ENCODE measurements at places on chromosomes 12 and 14.

DNA sequence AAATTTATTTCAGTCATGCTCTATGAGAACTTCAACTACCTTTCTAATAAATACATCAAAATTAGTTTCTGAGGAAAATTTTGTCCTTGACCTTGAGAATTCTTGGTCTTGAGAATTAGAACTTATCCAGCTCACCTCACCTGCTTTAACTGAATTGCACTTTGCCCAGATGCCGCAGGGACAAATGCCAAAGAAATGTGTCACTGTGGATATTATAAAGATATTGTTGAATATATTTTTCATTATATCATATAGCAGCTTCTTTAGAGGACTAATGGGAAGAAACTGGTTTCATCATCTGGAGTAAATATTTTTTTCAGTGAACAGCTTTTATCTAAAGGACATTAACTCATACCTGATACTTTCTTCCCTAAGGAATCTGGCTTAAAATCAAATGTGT, 54.1 kb downstream of the LRP6 start:
- DNase-seq = no peak

DNA sequence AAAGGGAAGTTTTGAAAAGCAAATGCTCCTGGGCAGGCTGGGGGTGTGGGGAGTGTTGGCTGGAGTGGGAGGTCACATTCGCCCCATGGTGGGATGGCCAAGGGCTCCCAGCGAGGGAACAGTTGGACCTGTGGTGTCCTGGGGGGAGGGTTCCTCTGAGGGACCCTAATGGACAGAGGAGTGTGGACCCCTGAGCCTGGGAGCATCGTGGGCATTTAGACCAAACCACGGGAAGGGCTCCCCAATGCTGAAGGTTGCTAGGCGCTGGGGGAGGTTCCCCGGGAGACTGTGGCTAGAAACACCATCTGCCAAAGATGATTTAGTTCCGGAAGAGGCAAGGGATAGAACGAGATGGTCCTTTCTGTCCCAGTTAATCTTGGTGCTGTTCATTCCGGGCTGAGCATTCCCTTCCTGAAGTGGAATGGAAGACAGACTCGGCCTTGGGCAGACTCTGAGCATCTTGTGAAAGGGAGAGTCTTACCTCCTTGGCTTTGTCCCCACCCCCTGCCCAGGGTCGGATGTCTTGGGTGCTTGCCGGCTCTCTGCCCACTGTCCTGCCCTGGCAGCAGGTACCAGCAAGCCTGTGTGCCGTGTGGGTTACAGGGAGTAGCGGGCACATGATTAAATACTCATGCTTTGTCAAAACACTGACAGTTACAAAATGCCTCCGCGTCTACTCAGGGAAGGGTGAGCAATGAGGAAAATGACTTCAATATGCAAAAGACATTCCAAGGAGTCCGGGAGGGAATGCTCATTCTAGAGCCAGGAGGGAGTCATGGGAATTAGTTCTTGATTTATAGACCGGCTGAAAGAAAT, 215.9 kb downstream of the CACNA1C start:
- DNase-seq = no peak

DNA sequence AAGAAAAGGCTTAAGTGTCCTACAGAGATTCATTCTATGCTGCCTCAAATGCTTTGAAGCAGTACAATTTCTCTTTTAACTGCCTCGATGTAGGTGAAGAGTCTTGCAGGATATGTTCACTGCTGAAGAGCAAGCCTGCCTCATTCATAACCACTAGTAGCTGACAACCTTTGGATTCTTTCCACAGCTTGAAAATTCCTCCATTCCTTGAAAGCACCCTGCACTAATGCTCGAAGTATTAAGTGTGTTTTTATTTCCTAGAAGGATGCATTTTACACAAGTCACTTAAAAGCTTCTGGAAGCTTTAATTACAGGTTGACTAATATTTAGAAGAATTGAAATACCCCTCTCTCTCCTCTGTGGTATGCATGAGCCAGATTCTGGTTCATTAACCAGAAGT, 429.4 kb downstream of the DIO2 start:
- no peak for DNase-seq

GRCh38 chr12:71312768-71313403, 126.7 kb upstream of the LGR5 start:
- DNase-seq = no peak

DNA sequence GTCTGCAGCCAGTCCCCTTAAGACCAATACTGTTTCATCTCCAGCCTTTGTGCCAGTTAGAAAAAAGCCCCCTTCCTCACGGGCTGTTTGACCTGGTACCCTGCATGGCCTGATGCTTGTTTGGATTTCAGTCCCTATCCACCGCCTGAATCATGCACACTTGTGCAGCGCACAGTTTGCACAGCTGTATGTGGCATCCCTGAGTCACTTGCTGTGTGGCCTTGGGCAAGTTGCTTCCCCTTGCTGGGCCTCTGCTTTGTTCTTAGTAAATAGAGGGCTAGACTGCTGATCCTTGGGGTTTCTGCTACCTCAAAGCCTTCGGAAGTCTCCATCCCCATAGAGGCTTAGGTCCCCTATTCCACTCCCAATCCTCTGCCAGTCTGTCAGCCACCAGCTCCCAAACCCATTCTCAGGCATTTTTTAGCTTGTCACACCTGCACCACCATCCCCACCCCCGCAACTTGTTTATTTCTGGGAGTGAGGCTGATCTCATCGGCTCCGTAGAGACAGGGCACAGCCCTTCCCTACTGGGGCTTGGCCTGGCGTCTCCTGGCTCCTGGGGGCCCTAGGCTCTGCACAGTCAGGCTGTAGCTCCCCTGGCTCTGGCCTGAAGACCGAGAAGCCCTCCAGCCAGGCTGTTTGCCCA, 8.8 kb downstream of the KRT80 start:
- DNase-seq = no peak

DNA sequence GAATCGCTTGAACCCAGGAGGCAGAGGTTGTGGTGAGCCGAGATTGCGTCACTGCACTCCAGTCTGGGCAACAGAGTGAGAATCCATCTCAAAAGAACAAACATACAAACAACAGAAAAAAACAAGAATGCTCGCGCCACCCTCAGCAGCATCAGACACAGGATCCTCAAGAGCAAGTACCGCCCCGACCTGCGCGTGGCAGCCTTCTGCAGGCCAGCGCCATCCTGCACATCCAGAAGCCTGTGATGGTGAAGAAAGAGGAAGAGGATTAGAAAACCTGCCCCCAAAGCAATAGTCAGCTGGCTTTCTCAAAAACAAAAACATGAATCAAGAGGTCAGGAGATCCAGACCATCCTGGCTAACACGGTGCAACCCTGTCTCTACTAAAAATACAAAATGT, 30.0 kb upstream of the EID3 start:
- no peak for DNase-seq

- DNase-seq = no peak
These were observed 74.7 kb upstream of the AMN1 start for GRCh38 chr12:31803306-31804184.

- DNase-seq = no peak
These were observed 27.6 kb downstream of the HELB start for GRCh38 chr12:66329941-66330340.

- no peak for DNase-seq
These were observed 5.7 kb upstream of the DTX1 start for GRCh38 chr12:113050795-113051194.

DNA sequence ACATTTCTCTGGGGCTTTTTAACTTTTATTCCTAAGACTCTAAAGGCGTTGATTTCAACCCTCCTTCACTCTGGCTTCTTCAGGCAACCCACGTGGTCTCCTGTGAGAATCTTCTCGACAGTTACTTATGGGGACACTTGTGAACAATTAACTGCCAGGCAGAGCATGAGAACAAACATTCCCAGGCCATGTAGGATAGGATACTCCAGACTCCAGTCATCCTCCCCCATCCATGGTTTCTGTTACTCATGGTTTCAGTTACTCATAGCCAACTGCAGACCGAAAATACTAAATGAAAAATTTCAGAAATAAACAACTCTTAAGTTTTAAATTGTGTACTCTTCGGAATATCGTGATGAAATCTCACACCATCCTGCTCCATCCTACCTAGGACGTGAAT, 19.5 kb downstream of the GPR68 start:
- DNase-seq = no peak

- DNase-seq = no peak
These were observed 37.6 kb upstream of the SPTLC2 start for GRCh38 chr14:77654001-77654441.

DNA sequence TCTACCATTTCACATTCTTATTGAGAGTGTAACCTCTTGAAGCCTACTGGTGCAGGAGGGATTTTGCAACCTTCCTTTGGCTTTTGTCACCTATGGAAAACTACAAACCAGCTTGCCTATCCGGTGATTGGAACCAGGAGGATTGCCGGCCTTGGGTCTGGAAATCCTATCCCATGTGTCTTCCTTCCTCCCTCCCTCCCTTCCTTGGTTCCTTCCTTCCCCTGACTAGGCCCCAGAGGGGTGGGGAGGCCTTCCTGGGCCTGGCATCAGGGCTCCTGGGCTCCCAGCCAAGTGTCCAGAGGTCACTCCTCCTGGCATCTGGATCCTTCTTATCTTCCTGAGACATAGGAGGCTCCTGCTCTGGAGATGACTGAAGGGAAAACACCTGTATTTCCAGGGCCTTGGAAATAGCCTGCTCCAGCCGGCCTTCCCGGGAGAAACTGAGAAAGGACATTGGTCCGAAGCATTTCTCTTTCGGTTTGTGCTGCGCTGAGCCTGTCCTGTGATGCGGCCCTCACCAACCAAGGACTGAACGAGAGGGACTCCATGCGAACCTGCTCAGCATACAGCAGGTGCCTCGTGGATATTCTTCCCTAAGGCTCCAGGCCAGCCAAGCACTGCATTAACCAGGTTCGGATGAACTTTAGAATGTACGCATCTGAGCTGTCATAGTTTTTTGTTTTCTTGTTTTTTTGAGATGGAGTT, 43.4 kb downstream of the PSMA6 start:
- no peak for DNase-seq

GRCh38 chr14:62304257-62304656, 542.0 kb downstream of the SNAPC1 start:
- DNase-seq = no peak

- no peak for DNase-seq
These were observed 31.9 kb downstream of the NUAK1 start for GRCh38 chr12:106106892-106107291.

DNA sequence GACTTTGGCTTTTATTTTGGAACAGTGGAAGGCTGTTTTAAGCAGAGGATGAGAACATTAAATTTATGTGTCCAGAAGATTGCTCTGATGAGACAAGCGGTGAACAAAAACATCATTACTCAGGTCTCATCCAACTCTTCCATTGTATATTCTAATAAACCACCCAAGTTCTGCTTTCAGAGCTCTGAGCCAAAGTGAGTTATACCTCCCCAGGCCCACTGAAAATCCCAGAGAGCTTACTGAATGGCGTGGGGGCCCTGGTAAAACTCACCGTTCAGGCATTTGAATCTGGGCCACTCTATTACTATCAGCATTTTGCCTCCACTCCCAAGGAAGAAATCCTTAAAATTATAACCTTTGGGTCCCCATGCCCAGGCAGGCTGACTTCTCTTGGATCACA, 122.0 kb upstream of the HIF1A start:
- no peak for DNase-seq

- DNase-seq = no peak
These were observed 1435.3 kb downstream of the LRFN5 start for GRCh38 chr14:43041976-43042375.

GRCh38 chr14:61319086-61319485, 2.3 kb upstream of the PRKCH start:
- no peak for DNase-seq

- no peak for DNase-seq
These were observed 282.3 kb upstream of the PRICKLE1 start for GRCh38 chr12:42871816-42872215.

- no peak for DNase-seq
These were observed 6.8 kb downstream of the PPP1R36 start for GRCh38 chr14:64556526-64556925.

DNA sequence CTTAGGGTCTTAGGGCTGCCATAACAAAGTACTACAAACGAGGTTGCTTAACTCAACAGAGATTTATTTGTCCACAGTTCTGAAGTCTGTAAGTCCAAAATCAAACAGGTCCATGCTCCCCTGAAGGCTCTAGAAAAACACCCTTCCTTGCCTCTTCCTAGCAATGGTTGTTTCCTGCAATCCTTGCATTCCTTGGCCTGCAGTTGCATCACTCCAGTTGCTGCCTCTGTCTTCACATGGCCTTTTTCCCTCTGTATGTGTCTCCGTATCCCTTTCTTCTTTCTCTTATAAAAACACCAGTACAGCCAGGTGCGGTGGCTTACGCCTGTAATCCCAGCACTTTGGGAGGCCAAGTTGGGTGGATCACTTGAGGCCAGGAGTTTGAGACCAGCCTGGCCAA, 17.4 kb downstream of the KCNMB4 start:
- no peak for DNase-seq

- no peak for DNase-seq
These were observed 228.5 kb downstream of the VRK1 start for GRCh38 chr14:97025722-97026121.

- DNase-seq = no peak
These were observed 6.4 kb upstream of the ZNF268 start for GRCh38 chr12:133174901-133175300.

- DNase-seq = no peak
These were observed 40.4 kb upstream of the DIO3 start for GRCh38 chr14:101520621-101521472.
